ENCODE measurements at places on chromosomes 11 and 22. TPM values are rescaled to one million over a fixed set of nuclear protein-coding genes. Genes with fewer than 3 reads are reported as not detected.

The CPT1A gene
- total RNA-seq: 53.9 TPM

The PRG3 gene
- total RNA-seq: not detected

The PHOX2A gene
- total RNA-seq: not detected

The CCDC73 gene
- total RNA-seq: not detected

The L3MBTL2 gene
- total RNA-seq: 25.6 TPM

The AAMDC gene
- total RNA-seq: 38.3 TPM

The ELF5 gene
- total RNA-seq: not detected

The SLC17A6 gene
- total RNA-seq: not detected

The GGTLC2 gene
- total RNA-seq: not detected
